Diencephalon (tissue), 1 donor: ENCODE measurements at places on chromosomes 16 and 17. TPM values are rescaled to one million over a fixed set of nuclear protein-coding genes. Genes with fewer than 3 reads are reported as not detected.

TRIM72 gene
- 0.69 TPM for total RNA-seq

SNRNP25 gene
- 26.1 TPM for total RNA-seq

CCL3 gene
- total RNA-seq: 1.6 TPM

CBFA2T3 gene
- total RNA-seq: 2.3 TPM

MMP25 gene
- 0.92 TPM for total RNA-seq

NSF gene
- 216 TPM for total RNA-seq

C16orf54 gene
- 0.69 TPM for total RNA-seq

KRTAP2-2 gene
- not detected for total RNA-seq

KRT33A gene
- not detected for total RNA-seq

CARD14 gene
- total RNA-seq: 0.46 TPM

FAM20A gene
- total RNA-seq: 3.0 TPM

DNAH3 gene
- 3.7 TPM for total RNA-seq
